PC-9 (cell line): ENCODE measurements at places on chromosomes 5 and 9. TPM values are rescaled to one million over a fixed set of nuclear protein-coding genes. Genes with fewer than 3 reads are reported as not detected.

- peak overlapping the region; percentile 84 for H3K27ac ChIP-seq
- no peaks in the 10 kb centered on the region for H3K27me3 ChIP-seq
Observed at GRCh38 chr5:172869691-172870090, 35.6 kb downstream of the ERGIC1 start.

IFNA21 gene
- total RNA-seq: not detected in 2 replicates

DNA sequence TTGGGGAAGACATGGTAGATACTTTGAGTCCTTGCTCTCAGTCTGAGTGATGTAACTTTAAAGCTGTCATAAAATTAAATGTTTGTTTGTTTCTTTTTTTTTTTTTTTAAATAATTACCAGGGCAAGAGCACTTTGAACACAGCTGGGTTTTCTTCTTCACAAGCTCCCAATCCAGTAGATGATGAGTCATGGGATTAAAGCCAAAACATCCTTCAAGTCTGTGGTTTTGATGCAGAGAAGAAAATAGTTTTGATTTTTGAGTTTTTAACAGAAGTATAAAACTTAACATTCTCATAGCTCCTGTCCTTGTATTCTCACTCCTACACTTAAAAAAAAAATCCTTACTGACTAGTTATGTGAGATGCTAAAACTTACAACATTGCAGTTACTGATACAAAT lies 34.8 kb upstream of the IL31RA start:
- H3K4me1 ChIP-seq: 0 out of 2 replicates have a peak, but pooled peaks cover 4% of the 10 kb centered on the region
- H3K27ac ChIP-seq: no peak overlapping the region
- no peaks in the 10 kb centered on the region for H3K36me3 ChIP-seq
- DNase-seq: no peak

- no peaks in the 10 kb centered on the region for H3K36me3 ChIP-seq
- H3K27me3 ChIP-seq: no peaks in the 10 kb centered on the region
- no peak for DNase-seq
- H3K4me3 ChIP-seq: no peak overlapping the region
- peaks cover 14% of the 10 kb centered on the region; the same call in 1 of the 2 replicates for H3K4me1 ChIP-seq
Observed at GRCh38 chr9:16625811-16626210, 244.7 kb downstream of the BNC2 start.

PCDHA10 gene
- not detected in 2 replicates for total RNA-seq

DNA sequence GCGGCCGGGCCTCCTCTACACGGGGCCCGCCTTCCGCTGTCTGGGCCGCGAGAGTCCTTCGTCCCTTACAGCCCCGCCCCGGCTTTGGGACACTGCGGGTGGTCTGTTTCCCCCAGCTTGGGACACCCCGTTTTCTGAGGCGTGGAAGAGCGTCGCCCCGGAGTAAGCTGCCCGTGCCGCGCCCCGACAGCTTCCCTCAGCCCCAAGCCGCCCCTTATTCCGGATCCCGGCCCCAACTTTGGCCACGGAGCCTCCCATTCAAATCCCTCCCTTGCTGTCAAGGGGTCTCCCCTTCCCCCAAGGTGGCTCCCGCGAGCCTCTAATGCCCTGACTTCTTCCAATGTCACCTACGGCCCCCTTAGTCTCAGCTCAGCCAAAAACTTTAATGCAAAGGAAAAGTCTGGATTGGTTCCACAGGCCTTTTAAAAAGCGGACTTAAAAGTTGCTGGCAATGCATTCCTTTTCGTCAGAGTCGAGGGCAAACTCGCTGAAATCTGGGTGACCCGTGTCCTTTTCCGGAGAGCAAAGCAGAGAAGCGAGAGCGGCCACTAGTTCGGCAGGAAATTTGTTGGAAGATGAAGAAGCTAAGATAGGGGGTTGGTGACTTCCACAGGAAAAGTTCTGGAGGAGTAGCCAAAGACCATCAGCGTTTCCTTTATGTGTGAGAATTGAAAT lies 19.8 kb downstream of the EXOSC2 start:
- peak overlapping the region; percentile 85 for H3K27ac ChIP-seq
- H3K4me1 ChIP-seq: peaks cover 22% of the 10 kb centered on the region

- no peaks in the 10 kb centered on the region for H3K27me3 ChIP-seq
- DNase-seq: no peak
- no peaks in the 10 kb centered on the region for H3K4me1 ChIP-seq
- no peak overlapping the region for H3K4me3 ChIP-seq
- H3K36me3 ChIP-seq: no peaks in the 10 kb centered on the region
Observed at GRCh38 chr9:20658677-20659473, 25.2 kb upstream of the FOCAD start.

- no peak for DNase-seq
- no peak overlapping the region for H3K4me3 ChIP-seq
- no peaks in the 10 kb centered on the region for H3K27me3 ChIP-seq
- H3K36me3 ChIP-seq: peaks cover 8% of the 10 kb centered on the region; the same call in 1 of the 2 replicates
- H3K27ac ChIP-seq: no peak overlapping the region
Observed at GRCh38 chr5:131396015-131396414, 132.2 kb downstream of the CDC42SE2 start.

GRCh38 chr9:32251539-32251938 lies 132.9 kb upstream of the ACO1 start:
- no peaks in the 10 kb centered on the region for H3K36me3 ChIP-seq
- no peaks in the 10 kb centered on the region for H3K4me1 ChIP-seq
- no peaks in the 10 kb centered on the region for H3K27me3 ChIP-seq
- peak; percentile 20 for DNase-seq

SLC34A3 gene
- total RNA-seq: 1.4 and 2.5 TPM in 2 replicates

OR1L4 gene
- total RNA-seq: not detected in 2 replicates

DDX4 gene
- total RNA-seq: not detected in 2 replicates

- DNase-seq: peak; percentile 51
- H3K4me1 ChIP-seq: no peaks in the 10 kb centered on the region
- H3K4me3 ChIP-seq: no peak overlapping the region
- H3K36me3 ChIP-seq: no peaks in the 10 kb centered on the region
- H3K27me3 ChIP-seq: no peaks in the 10 kb centered on the region
Observed at GRCh38 chr9:108521063-108521590, 334.7 kb downstream of the ACTL7B start.

MEIKIN gene
- not detected in 2 replicates for total RNA-seq

GRCh38 chr9:134301387-134302129 lies 24.7 kb upstream of the RXRA start:
- H3K4me3 ChIP-seq: no peak overlapping the region
- no peaks in the 10 kb centered on the region for H3K4me1 ChIP-seq
- peaks cover 24% of the 10 kb centered on the region; the same call in 1 of the 2 replicates for H3K27me3 ChIP-seq
- no peak for DNase-seq
- H3K27ac ChIP-seq: no peak overlapping the region

RANBP6 gene
- 7.4 and 7.9 TPM in 2 replicates for total RNA-seq

DNA sequence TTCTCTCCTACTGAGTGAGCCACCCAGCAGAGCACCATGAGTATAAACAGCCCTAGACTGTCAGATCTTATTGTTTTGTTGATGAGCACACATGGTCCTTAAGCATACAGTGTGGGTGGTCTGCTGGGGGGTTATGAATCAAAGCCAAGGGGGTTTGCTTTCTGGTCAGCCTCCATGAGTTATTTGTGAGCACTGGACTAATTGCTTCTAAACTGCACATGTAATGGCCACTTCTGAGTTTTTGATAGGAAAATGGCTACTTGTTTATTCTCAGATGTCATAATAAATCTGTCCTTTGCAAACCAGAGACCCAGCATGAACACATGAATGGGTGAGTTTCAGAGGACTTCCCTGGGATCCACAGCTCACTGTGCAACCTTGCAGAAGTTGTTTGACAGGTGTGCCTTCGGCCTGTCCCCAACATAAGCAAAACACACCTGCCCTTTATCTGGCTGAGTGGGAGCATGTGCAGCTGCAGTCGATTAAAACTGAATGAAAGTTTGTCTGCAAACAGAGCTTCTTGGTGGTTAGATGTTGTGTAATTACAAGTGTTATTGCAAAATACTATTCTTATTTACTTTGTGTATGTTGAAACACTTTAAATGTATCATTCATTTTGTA lies 35.9 kb downstream of the MAMDC2 start:
- H3K36me3 ChIP-seq: no peaks in the 10 kb centered on the region
- peak; percentile 17 for DNase-seq
- H3K27me3 ChIP-seq: no peaks in the 10 kb centered on the region

GAS1 gene
- total RNA-seq: not detected in 2 replicates

IL3 gene
- total RNA-seq: not detected in 2 replicates

- no peak for DNase-seq
- H3K4me1 ChIP-seq: no peaks in the 10 kb centered on the region
- H3K4me3 ChIP-seq: no peak overlapping the region
- H3K27ac ChIP-seq: no peak overlapping the region
- H3K36me3 ChIP-seq: peaks cover 25% of the 10 kb centered on the region
Observed at GRCh38 chr5:138408023-138408422, 30.8 kb upstream of the REEP2 start.

DNA sequence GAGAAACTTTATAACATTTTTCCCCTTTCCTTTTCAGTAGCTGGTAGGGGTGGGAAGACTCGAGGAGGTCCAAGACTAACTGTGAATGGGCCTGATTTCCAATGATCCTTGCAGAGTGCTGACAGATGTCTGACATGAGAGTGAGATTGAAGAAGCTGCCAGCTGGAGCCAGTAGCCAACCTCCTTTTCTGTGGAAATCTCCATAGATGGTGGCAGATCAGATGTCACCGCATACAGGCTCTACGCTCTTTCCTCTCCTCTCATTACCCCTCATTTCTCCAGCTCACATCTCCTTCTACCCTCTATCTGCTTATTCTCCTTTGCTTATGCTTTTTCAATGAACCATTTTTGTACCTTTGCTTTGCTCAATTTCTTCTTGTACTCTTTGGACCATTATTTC lies 395.2 kb upstream of the TNC start:
- H3K27me3 ChIP-seq: no peaks in the 10 kb centered on the region
- H3K4me3 ChIP-seq: no peak overlapping the region
- no peak overlapping the region for H3K27ac ChIP-seq
- H3K4me1 ChIP-seq: no peaks in the 10 kb centered on the region
